ENCODE measurements at places on chromosomes 4 and X. TPM values are rescaled to one million over a fixed set of nuclear protein-coding genes. Genes with fewer than 3 reads are reported as not detected.

- peak; percentile 8 for DNase-seq
Measured at GRCh38 chr4:181278941-181279340, 964.3 kb upstream of the TENM3 start.

- peak; percentile 51 for DNase-seq
Measured at GRCh38 chr4:67288964-67289363, 256.3 kb downstream of the CENPC start.

DNA sequence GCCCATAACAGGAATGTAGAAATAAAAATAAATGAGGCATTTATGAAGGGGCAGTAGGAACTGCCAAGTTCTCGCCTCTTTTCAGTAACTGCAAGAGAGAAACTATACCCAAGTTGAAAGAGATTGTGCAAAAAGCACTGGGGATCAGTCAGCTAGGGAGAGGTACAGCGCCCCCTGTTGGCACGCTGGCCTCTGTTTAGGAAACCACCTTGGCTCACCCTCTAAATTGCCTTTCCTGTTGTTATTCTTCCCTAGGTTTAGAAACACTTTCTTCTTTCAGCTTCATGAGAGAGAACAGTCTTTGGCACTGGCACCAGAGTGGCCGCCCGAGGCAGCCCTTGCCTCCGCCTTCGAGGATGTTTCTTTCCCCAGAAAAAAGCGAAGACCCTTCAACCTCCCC is 348.5 kb downstream of the MID1IP1 start:
- DNase-seq: peak; percentile 62

- DNase-seq: no peak
Measured at GRCh38 chr4:7382634-7383014, 52.1 kb downstream of the PSAPL1 start.

The HELT gene
- total RNA-seq: not detected

The FAM184B gene
- total RNA-seq: not detected

The DAPP1 gene
- 24.7 TPM for total RNA-seq
